Ureter (tissue), 1 donor: ENCODE measurements at places on chromosomes 16 and 17.

DNA sequence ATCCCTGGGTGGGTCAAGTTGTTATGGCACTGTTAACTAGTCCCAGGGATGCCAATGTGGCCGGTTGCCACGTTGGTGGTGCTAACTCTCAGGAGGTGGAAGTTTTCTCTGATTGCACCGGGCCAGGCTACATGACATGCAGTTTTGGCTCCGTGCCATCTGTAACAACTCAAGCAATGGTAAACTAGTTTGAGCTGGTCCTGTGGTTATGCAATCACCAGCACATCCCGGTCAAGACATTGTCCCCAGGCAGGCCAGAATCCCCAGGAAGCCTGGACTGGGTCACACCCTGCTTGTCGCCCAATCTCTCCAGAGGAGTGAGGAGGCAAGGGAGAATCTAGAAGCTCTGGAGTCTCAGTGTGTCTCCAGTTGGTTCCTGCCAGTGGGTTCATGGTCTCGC lies 10.1 kb upstream of the CCL17 start:
- peak; percentile 87 for DNase-seq

GRCh38 chr17:37292429-37293139 lies 83.2 kb upstream of the C17orf78 start:
- DNase-seq: no peak

GRCh38 chr17:44878627-44879221 lies 20.5 kb downstream of the EFTUD2 start:
- DNase-seq: no peak

DNA sequence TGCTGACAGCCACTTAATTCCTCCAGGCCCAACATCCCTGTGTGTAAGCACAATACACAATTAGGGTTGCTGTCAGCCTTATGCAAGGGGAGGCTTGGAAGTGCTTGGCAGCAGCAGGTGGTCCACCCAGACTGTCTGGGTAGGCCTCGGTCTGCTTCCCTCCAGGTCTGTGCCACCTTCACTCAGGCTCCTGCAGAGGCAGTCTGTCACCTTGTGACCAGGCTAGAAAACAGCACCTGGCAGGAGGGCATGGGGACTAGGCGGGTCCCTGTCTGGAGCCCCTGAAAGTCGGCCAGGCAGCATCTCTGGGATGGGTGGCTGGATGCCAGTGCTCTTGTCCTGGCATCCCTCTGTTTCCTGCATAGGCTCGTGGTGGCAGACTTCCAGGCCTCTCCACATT lies 578.1 kb downstream of the KCNJ18 start:
- DNase-seq: no peak

DNA sequence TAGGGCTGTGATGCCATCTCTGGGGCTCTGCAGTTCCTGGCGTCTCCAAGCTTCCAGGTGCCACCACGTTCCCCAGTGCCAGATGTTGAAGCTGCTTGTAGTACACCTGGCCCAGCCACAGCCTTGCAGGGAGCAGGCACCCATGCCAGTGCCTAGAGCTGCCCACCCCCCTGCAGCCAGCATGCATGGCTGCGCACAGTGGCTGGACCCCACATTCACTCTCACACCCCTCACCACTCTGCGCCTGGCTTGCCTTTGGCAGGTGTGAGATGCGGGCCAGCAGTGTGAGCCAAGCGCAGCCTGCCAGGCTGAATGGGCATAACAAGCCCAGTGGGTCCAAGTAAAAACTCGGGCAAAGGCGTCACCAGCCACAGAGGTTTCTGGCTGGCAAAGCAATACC lies 75.4 kb upstream of the CHMP6 start:
- no peak for DNase-seq

DNA sequence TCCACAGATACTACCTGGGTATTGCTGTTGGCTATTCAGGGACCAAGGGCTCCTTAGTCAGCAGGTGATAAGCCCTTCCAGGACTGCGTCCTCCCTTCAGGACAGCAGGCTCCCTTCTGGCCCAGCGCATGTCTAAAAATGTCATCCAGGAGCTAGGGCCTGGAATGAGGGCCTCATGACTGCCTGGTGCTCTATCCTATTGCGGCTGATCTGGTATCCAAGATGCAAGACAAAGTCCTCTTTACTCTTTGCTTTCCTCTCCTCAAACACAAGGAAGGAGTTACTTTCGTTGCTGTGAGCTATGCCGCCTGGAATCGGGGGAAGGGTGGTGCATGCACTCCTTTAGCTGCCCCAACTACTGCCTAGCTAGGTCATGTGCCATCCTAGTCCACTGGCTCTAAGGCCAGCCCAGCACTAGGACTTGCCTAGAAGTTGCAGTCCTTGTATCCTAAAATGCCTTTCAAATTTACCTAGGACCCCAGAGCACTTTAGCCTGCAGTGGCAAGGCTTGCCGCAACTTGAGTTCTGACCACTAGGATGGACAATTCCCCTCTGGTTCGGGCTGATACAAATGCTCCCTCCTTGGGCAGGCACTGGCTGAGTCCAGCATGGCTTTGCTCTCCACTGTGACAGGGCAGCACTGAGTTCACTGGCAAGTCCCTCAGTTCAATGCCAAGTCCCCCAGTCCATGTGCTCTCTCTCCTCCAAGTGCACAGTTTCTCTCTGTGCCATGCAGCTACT lies 10.1 kb upstream of the TMEM219 start:
- DNase-seq: no peak

- DNase-seq: no peak
Observed at GRCh38 chr17:73969956-73970355, 233.5 kb upstream of the RPL38 start.

- DNase-seq: no peak
Observed at GRCh38 chr17:6109536-6109935, 39.4 kb downstream of the WSCD1 start.

GRCh38 chr16:11972128-11972527 lies 4.4 kb upstream of the SNX29 start:
- DNase-seq: no peak

GRCh38 chr16:35325936-35326335 lies 1866.5 kb downstream of the TP53TG3F start:
- DNase-seq: no peak

DNA sequence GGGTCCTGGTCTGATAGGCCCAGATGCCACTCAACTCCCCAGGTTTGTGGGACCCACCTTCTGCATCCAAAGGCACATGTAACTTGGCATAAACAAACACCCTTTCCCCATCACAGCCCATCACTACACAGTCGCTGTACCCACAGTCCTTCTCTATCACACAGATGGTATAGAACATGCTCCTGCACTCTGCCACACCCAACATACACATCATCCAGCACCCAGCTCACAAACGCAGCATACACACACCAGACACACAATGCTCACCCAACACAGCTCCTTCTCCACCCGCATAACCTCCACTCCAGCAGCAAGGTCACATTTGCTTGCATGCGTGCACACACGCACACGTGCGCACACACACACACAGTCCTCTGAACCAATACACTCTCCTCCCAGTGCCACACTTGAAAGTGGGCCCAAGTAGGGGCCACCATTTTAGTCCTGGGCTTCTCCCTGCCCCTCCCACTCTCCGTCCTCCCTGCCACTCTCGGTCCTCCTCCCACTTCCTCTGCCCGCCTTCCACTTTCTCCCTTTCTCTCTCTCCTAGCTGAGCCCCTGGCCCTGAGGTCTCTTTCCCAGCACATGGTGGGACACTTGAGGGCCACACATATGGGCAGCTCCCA lies 8.5 kb upstream of the TMEM92 start:
- DNase-seq: no peak

DNA sequence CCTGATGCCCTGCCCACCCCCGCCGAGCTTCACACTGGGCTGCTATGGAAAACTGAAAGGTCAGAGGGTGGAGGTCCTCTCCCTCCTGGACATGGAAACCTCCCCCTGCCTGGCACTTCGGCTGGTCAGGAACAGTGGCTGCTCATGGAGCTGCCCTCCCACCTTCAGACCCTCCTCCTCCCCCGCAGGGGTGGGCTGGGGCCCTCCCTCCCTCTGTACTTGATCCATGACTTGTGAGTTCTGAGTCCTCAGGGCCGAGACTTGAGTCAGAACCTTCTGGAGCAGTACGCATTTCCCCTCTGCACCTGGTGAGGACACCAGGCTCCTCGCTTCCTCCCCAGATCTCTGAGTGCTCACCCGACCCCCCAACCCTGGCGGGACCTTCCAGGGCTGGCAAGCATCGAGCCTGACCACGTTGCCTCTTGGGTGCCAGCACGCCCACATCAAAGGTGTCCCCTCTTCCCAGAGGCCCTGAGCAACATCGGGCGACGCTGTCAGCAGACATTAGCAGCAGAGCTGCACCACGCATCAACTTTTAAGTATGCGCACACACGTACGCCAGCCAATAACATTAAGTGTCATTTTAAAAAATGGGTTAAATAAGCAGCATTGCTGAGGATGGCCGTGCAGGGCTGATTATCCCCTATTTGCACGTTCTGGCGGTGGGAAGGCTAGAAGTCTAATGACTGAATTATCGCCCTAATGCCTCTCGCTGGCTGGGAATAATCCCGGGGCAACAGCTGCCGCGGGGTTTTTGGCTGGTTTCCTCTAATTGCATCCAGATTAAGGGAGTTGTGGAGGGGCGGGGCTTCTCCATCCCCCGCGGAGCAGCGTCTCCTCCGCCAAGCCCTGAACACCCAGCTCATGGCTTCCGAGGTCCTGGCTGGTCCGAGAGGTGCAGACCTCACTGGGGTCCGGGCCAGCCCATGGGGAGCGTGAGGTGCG lies 98.0 kb downstream of the TBC1D16 start:
- no peak for DNase-seq

DNA sequence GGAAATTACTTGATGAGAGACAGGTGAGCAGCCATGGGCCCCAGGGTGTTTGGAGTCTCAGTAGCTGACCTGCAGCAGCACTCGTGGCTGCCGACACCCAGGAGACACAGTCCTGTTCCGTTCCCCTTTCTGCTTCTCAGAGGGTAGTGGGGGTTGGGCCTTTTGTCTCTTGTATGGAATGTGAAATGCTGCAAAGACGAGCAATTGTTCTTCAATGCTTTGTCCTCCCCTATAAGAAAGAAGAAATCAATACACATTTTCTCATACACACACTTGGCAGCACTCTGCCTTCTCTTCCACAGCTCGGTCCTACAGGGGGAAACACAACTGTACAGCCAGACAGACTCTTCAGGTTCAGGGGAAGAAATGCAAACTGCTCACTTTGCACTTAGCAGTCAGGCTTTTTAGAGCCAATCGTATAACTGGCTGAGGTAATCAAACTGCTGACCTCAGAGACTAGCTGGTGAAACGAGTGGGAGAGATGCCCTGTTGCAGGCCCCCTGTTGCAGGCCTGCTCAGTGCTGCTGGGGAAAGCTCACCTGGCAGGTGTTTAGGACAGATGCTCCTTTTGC lies 96.7 kb downstream of the AATF start:
- no peak for DNase-seq

DNA sequence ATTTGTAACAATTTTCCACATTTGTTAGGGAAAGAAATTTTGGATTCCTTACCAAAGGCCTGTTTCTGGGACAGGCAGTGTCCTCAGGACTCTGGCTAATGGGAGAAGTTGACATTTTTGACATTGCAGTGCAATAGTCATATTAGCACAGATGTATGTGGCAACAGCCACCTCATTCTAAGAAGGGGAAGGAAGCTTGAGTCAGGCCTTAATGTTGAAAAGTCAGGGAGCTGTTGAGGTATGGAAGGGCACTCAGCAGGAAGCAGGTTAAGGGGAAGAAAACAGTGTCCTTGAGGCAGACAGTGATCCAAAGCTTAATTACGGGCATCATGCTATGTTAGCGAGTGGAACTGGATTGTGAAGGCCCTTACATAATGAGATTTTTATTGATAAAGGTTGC lies 20.9 kb downstream of the AKTIP start:
- no peak for DNase-seq

- DNase-seq: no peak
Observed at GRCh38 chr17:50365165-50365564, 7.8 kb downstream of the MRPL27 start.

DNA sequence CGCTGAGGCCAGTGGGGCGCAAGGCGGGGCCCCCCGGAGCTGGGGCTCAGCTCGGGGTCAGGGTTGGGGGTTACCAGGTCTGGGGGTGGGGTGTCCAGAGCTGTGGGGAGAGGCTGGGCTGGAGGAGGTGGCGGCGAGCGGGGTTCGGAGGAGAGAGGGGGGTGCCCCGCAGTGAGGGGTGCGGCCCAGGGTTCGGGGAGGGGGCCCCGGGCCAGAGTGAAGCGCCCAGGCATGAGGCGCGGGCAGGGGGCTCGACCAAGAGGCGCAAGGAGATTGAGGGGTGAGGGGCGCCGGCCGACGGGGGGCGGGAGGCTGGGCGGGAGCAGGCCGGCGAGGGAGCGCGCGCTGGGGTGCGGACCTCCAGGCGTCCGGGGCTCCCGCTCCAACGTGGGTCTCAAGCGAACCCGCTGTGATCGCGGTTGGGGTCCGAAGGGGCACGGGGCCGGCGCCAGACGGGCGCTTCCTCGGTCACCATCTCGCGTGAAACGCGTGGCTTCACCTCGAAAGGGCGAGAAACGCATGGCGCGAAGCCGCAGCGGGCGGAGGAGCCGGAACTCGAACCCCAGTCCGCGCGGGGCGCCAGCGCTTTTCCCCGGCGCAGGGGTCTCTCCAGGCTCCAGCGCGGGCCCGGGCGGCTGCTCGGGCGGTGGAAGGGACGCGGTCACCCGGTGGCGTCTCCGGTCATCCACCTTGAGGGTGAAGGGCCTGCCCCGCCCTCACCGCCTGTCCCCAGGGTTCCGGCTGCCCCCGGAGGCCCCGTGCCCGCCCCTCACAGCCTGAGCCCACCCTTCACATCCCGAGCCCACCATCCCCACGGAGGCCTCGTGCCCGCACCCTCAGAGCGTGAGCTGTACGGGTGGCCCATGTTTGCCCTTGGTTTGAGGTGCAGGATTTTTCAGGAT lies 846 bp downstream of the CPNE7 start:
- DNase-seq: no peak

- no peak for DNase-seq
Observed at GRCh38 chr16:83705856-83706255, 101.9 kb upstream of the HSBP1 start.

DNA sequence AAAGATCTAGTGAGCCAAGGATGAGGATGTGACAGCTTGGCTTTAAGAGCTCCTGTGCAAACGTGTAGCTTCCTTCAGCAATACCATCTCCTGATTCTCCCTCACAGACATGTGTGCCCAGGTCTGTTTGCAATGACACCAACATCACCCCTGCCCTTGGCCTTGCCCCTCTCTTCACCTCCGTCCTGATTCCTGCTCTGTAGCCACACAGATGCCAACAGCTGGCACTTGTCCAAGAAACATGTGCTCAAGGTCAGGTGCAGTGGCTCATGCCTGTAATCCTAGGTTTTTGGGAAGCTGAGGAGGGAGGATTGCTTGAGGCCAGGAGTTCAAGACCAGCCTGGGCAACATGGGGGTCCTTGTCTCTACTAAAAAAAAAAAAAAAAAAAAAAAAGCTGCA lies 103.8 kb upstream of the CRHR1 start:
- DNase-seq: no peak

DNA sequence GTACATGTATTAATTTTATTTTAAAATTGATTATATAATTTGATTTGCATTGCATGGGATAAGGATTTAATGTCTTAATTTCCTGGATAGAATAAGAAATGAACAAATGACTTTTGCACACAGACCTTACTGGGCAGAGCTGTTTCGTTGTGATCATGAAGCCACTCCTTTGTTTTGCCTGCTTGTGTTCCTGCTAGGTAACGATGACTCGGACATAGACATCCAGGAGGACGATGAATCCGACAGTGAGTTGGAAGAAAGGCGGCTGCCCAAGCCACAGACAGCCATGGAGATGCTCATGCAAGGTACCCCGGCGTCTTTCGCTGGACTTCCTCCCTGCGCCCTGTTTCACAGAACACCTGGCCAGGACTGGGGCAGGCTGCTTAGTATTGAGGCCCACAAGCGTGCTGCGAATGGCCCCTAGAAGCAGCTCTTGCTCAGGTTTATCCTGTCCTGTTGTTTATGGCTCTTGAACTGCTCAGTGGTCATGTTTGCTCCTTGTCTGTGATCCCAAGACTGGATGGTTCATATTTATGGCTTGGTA lies 29.6 kb downstream of the CLUAP1 start:
- DNase-seq: no peak

- no peak for DNase-seq
Observed at GRCh38 chr16:71426069-71426879, 15.6 kb downstream of the TLE7 start.
